ENCODE measurements at places on chromosomes 5 and 9.

DNA sequence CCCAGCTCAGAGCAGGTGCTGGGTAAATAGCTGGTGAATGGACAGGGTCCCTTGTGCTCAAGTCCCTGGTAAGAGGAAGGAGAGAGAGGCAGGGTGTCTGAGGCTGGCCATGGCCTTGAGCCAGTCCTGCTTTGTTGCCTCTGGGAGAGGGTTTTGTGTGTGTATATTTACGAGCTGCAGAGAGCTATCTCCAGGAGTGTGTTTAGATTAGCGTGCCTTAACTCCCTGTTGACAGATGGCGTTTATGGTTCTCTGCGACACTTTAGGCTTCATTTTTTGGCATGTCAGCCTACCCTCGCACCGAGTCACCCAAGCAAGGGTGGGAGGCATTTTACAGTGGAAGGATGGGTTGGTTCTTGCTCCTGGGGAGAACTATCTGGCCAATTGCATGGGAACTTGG, 22.2 kb downstream of the HMCN2 start:
- DNase-seq, result no peak

DNA sequence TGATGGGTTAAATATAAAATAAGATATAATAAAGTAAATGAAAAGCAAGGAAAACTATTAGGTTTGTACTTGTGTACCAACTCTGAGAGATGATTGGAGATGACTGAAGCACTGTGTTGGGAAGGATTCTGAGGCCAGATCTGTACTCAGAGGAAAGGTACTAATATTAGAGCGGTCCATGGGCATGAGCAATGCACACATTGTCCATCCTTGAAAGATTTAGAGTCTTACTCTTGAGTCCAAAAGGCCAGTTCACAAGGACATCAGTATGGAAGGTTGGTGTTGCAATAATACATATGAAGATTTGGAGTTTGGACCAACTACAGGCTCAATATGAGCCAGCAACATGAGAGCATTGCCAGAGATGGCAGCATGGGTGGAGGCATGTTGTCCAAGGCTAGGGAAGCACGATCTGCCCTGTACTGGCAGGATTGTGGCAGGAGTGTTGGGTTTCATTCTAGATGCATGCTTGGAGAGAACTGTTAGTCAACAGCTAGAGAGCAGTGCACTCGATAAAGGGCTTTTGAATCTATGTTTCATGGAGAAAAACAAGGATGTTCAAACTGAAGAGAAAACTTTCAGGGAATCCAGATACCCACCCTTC, 84.4 kb downstream of the TMEM215 start:
- DNase-seq, result no peak

GRCh38 chr5:113760486-113760885, 247.0 kb downstream of the YTHDC2 start:
- DNase-seq, result no peak

DNA sequence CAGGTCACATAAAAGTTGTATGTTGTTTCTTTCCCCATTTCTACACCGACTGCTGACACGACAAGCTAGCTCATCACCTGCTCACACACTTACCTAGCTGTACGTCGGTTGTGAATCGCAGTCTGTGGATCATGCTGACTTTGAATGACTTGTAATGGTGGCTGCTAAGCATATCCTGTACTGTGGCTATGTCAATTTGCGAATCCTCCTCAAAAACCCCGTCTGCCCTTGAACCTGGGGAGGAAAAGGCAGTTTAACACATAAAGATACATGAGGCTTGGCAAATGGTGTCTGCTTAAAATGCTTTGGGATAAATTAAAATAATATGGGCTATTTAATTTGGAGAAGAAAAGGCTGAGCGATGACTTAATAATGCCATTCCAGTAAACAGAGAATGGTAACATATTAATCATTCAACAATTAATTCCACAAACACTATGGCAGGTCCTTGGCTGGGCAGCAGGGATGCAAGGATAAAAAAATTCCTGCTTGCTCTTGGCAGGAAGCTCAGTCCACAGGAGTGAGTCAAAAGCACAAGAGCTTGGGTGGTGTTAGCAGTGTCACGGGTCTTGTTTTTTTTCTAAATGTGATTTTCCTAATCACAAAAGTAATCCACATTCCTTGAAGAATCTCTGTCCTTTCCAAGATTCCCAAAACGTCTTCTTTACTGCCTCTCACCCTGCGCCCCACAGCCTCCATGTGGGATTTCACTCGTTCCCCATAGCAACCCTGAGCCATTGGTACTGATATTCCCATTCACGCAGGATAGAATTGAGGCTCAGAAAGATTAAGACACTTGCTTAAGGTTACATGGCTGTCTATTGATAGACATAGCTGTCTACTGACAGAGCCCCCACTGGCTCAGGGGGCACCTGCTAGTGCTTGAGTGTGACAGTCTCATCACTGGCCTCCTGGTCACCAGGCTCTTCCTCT, 222.4 kb downstream of the MAPKAP1 start:
- no peak for DNase-seq

GRCh38 chr5:156473269-156473908, 146.4 kb downstream of the SGCD start:
- no peak for DNase-seq

GRCh38 chr9:3977614-3978112, 322.2 kb downstream of the GLIS3 start:
- DNase-seq, result no peak

DNA sequence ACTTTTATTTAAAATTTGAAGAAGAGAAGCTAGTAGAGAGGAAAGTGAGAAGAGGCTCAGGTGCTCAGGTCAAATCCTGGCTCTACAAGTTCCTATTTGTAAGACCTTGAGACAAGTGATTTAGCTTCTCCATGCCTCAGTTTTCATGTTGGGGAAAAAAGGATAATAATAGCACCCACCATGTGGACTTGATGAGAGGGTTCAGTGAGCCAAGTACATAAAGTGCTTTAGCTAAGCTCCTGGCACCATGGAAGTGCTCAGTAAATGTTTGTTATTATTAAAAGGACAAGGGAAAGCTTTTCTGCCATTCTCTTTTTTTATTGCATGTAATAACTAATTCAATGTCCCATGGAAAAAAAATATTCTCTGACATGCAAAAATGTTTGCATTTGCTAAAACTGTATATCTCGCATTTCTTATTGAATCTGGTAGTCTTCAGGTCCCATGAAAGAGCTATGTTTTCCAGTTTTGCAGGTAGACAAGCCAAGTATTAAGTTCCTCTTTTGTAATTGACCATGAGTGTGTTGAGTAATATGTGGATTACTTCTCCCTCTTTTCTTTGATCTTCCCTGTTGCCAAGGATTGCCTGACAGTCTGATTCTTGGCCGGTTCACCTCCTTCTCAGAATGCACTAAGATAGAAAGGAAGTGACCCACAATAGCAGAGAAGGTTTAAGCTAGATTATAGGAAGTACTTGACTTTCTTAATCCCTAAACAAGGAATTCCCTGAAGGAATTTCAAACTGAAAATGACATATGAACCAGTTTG, 45.6 kb upstream of the TRIM32 start:
- DNase-seq, result no peak

All from germinal center (tissue), 1 donor.